ENCODE measurements at places on chromosomes 4 and X.

DNA sequence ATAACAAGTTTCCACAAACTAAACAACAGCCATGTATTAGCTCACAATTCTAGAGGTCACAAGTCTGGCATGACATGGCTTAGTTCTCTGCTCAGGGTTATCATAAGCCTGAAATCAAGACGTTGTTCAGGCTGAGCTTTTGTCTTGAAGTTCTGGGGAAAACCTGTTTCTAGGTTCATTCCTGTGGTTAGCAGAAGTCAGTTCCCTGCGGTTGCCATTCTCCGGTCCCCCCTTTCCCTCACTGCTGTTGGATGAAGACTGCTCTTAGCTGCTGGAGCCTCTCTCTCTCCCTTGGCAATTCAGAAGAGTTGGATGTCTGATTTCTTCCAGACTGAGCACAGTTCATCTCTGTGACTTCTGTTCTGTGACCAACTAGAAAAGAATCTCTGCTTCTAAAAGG, 962.6 kb downstream of the PCDH7 start:
- peak; percentile 4 for DNase-seq

DNA sequence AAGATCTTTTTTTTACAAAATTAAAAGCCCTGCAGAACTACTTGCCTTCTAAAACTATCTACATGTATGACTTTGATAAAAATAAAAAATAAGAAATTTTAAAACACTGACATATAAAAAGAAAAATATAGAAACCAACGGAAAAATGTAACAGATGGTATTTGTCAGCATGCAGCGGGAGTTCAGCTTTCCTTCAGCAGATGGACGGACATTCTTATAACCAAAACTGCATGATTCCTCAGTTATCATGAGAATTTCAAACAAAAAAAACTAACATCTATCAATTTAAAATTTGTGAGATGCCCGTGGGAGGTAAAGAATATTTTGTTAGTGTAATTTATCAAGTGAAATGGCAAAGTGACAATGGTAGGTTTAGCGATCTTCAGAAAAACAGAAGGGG, 23.2 kb downstream of the RWDD4 start:
- no peak for DNase-seq

DNA sequence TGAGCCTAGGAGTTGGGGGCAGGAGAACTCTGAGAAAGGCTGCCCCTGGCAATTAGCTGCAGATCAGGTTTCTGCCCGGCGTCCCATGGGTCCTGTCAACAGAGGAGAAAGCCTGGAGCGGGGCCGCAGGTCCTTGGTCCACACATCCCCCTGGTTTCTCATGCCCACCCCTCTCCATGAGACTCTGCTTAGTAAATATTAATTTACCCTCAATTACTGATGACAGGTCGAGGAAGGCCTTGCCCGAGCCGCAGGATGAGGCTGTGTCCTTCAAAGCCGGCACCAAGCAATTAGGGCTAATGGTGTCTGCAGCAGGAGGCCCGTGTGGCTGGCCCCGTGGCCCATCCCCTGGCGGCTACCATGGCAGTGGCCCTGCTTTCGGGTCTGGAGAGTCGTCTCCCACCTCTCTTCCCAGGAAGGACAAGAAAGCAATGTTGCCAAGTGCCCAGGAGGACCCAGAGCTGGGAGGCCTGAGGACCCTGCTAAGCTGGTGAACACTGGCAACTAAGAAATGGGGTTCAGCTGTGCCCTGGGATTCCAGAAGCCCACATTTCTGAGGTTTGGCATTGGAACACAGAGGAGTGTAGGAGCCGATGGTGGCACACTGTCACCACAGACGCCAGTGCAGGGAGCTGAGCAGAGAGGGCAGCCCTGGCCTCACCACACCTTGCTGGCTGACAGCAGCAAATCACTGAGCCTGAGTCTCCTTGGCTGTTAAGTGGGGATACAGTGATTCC, 114.6 kb downstream of the CPZ start:
- DNase-seq = no peak

- no peak for DNase-seq
These were observed 54.2 kb downstream of the AFAP1 start for GRCh38 chr4:7885216-7886006.

- DNase-seq = no peak
These were observed 27.0 kb upstream of the MID1IP1 start for GRCh38 chrX:38774249-38774648.

DNA sequence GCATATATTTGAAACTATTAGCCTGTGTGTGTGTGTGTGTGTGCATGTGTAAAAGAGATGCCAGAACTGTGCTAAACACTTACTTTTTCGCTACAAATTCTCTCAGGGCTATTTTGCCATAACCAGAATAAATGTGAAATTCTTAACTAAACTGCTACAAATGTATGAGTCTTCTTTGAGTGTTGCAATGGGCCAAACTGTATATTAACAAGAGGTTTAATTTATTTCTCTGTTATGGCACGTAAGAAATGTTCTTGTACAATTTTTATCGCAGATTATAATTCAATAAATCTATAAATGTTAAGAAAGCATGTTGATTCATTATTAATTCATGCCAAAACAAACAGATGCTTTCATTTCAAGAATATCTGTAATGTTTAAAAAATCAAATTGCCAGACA, 454.5 kb upstream of the PCDH7 start:
- no peak for DNase-seq

DNA sequence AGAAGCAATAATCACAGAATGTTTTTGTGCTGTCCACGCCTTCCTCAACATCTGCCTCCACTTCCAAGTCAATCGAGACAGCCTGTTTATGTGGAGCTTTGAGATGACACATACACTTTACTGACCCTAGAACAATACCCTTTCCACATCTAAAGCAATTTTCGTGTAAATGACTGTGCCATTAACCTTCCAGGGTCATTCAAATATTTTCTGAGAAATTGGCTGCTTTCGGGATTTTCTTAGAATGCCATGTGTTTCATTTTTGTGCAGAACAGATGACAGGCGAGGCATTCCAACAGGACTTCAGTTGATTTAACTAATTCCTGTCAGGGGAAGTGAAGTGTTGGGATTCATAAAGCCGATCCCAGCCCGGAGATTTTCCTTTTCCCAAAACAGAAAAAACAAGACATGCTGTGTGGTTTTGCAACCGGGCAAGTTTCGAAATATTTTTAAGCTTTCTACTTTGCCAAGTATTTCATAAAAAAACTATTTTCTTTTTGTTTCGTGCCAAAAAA, 73.9 kb downstream of the SORBS2 start:
- DNase-seq = peak; percentile 98

DNA sequence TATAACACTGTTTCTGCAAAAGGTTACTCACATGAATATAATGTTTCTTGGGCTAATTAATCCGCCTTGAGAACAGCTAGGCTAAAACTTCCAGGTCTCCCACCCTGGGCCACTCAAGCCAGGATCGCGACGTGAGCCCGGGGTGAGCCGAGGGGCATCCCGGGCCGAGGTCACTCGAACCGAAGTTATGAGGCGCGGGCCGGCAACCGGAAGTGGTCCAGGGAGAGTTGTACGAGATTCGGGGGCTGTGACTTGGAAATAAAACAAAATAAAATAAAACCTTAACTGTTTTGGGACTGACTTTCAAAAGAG, 317 bp downstream of the CMC4 start:
- DNase-seq = no peak
